ENCODE measurements at places on chromosomes 16 and 17.

GRCh38 chr17:81500047-81500446 lies 12.6 kb downstream of the ACTG1 start:
- DNase-seq, result no peak

DNA sequence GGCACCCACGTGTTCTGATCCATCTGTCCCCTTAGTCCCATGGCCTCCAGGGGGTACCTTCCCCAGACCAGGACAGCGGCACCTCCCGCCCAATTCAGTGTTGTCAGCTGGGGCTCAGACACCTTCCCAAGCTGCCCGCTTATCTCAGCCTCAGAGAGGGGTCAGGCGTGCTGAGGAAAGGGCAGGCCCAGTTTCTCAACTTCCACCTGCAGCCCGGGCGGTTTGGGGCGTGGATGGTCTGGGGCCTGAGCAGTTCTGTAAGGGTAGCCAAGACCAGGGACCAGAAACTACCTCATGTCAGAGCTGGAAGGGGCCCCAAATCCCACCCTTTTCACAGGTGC lies 5.1 kb downstream of the PLCD3 start:
- no peak for DNase-seq

GRCh38 chr16:24037335-24037734 lies 201.6 kb downstream of the PRKCB start:
- DNase-seq, result no peak

GRCh38 chr17:63249256-63250004 lies 196.7 kb downstream of the CYB561 start:
- peak; percentile 37 for DNase-seq

GRCh38 chr17:6386041-6386630 lies 48.8 kb downstream of the AIPL1 start:
- DNase-seq, result no peak

DNA sequence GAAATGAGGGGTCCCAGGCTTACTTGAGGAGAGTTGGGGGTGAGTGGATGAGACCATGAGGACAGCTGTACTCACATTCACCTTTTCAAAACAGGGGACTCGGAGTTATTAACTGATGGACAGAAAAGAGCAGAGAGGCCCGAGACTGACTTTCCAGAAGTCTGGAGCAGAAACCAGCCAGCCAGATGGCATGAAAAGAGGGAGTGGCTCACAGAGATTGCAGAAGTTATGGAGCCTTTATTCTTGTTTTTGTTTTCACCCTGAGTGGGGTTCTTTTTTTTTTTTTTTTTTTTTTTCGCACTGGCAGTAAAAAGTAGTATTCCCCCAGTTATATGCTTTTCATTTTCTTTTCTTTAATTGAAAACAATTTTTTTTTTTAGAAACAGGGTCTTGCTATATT lies 18.9 kb downstream of the TVP23A start:
- DNase-seq, result no peak

DNA sequence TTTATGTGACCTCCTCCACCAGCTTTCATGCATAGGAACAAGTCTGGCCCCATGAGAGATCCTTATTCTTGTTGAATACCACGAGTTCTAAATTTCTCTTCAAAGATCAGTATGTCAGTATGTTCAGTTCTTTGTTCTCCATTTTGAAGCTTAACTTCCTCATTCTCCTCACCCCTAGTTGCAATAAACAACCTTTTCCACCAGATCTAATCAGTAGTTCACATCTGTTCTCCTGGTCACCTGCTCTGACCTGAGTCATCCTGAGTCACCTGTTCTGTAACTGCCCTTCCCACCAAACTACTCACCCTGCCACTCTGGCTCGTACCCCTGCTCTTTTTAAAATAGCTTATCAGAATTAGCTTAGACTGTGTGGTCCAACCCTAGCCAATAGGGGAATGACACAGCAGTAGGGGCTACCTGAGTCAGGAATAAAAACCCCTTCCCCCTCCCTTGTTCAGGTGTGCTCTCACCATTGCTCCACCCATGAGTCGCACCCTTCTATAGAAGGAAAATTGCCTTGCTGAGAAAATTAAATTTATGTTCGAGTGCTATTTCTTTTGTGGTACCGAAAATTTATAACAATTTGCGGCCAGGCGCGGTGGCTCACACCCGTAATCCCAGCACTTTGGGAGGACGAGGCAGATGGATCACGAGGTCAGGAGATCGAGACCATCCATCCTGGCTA lies 94.6 kb downstream of the EMP2 start:
- DNase-seq, result no peak

- DNase-seq, result peak; percentile 89
Measured at GRCh38 chr16:86566601-86566965, at the start of gene FOXC2. Gene FOXC2 (plus strand): TSS chr16:86566829. CDS start chr16:86567336, 507 bp downstream.

GRCh38 chr16:30977502-30977901 lies 7.5 kb upstream of the HSD3B7 start:
- DNase-seq, result no peak

GRCh38 chr17:58325289-58325726 lies 3.3 kb downstream of the TSPOAP1 start:
- DNase-seq, result no peak

GRCh38 chr16:23509782-23510163 lies 521 bp downstream of the GGA2 start:
- DNase-seq, result peak; percentile 42

- no peak for DNase-seq
Measured at GRCh38 chr17:63270610-63271009, 175.5 kb downstream of the CYB561 start.

DNA sequence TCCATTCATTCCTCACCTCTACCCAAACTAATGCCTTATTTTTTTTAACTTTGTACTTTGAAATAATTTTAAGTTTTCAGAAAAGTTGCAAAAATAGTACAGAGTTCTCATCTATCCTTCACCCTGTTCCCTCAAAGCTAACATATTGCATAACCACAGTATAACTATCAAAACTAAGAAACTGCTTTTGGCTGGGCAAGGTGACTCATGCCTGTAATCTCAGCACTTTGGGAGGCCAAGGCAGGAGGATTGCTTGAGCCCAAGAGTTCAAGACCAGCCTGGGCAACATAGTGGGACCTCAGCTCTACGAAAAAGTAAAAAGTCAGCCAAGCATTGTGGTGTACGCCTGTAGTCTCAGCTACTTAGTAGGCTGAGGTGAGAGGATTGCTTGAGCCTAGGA lies 147.7 kb downstream of the SKAP1 start:
- DNase-seq, result no peak

GRCh38 chr17:10130677-10131076 lies 67.7 kb downstream of the GAS7 start:
- no peak for DNase-seq

GRCh38 chr17:39527220-39527813 lies 66.0 kb downstream of the CDK12 start:
- DNase-seq, result no peak

DNA sequence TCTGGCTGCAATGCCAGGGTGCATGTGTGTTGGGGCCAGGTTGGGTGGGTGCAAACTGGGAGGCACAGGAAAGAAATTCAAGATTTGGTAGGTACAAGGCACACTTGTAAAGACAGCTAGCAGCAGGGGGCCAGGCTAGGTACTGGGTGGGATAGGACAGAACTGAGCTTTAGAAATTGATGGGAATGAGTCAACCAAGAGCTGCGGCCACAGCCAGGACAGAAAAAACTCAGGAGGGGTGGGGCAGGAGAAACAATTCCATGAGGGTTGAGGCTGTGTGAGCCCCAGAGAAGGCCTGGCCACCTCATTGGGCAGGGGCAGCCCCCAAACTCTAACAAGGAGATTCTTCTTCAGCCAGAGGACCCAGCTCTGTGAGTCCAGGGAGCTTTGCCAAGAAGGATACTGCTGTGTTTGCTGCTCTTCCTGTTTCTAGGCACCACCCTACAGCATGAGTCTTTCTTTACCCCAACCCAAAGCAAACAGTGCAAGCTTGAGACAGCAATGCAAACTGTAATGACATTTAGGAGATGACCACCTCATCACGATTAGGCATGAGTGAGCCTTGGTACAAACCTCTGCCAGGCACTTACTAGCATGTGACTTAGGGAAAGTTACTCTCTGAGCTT lies 21.3 kb upstream of the CCDC182 start:
- DNase-seq, result no peak
